Small intestine (tissue), 16 donors: ENCODE measurements at places on chromosomes 1 and 21.

DNA sequence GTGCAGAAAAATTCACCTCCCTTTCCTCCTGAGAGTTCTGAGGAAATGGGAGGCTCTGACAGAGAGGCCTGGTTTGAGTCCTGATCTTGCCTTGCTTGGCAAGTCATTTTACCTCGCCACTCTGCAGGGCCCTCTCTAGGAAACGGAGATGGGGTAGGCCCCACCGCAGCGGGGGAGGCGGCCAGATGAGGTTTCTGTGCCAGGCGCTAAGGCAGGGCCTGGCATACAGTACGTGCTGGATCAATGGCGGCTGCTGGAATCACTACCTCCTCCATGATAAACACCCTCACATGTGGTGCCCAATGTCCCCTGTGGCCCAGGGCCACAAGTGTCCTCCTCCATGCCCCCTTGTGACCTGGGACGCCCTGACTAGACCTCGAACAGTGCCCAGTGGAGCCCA, 499 bp upstream of the PLEKHG5 start:
- no peak for DNase-seq

DNA sequence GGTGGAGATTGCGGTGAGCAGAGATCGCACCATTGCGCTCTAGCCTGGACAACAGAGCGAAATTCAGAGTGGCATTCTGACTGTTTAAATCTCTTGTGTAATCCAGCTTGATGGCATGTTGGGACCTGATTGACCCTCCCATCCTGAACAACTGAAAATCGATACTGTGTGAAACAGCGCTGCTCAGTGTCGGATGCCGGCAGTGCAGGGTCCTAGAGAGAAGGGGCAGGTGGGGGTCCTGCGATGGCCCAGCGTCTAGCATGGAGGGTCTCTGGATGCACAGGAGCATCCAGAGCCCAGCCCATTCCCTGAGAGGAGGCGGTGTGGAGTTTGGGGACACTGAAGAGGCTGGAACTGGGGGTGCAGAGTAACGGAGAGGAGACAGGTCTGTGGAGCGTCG, 15.8 kb downstream of the AGT start:
- no peak for DNase-seq

DNA sequence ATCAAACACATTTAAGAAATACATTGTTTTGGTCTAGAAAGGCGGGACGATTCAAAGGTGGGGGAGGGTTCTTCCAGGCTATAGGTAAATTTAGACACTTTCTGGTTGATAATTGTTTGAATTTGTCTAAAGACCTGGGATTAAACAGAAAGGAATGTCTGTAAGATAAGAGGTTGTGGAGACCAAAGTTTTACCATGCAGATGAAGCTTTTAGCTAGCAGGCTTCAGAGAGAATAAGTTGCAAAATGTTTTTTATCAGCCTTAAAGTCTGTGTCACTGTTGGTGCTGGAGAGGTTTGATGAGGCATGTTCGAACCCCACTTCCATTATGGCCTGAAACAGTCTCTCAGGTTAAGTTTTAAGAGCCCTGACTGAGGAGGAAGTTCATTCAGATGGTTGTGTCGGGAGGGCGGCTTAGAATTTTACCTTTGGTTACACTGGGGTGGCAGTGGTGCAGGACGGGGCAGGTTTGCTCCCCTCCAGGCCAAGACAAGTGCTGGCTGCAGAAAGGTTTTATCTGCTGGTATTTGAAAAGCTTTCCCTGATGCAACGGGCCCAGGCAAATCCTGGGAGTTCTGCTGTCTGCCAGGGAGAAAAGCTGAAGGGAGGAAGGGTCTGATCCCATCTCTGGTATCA, 16.0 kb upstream of the SLC2A5 start:
- DNase-seq = no peak

DNA sequence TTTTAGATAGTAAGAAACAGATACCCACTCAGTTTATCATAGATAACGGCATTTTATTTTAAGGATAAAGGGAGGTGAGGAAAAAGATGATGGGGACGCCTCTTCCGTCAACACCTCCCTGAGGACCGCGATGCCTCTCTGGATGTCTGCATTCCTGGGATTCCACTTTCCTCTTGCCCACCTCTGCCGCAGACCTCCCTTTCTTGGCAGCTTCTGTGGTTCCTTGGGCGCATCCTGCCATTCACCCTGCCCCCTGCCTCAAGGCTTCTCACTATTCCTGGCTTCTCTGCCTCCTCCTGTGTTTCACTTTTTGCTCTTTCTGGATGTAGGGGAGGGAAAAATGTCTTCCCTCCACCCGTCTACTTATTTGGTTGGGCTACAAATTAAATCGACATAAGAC, 19.9 kb downstream of the HUNK start:
- DNase-seq = no peak

DNA sequence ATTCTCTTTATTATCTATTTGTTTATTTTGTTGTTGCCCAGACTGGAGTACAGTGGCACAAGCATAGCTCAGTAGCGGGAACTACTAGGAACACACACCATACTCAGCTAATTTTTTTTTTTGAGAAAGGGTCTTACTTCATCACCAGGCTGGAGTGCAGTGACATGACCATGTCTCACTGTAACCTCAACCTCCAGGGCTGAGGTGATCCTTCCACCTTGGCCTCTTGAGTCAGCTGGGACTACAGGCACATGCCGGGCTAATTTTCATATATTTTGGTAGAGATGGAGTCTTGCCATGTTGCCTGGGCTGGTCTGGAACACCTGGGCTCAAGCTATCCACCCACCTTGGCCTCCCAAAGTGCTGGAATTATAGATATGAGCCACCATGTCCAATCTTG, 5.3 kb upstream of the TXNIP start:
- no peak for DNase-seq

DNA sequence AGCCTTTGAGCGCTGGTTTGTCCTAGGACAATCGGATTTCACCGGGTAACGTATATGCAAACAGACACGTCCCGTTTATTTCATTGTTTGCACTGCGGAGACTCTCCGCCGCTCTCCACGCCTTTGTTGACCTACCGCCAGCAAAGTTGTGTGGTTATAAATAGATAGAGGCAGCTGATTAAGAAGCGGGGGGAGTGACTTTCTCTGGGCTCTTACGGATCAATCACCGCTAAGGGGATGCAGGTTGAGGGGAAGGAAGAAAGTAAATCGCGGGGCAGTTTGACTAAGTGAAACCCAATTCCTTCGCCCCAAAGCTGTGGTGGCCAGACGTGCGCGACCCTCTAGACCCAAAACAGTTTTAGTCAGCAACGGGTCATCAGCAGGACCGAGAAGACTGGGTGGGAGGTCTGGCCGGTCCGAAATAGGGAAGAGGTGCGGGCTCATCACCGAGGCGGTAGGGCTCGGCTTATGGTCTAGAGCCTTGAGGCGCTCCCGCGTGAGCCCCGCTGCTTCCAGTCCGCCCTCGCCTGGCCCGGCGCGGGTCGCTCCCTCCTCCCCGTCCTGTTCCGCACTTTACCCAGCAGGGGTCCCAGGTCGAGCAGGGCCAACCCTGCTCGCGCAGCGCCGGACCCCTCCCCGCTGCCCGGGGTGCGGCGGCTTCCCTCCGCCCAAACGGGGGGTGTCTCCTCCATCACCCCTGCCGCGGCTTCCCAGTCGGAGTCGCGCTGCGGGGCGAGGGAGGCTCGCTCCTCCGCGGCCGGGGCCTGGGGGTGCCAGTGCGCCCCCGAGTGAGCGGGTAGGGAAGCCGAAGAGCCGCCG, 120.8 kb upstream of the RRP15 start:
- DNase-seq = peak; percentile 55

GRCh38 chr1:167638064-167638463, 8.0 kb downstream of the RCSD1 start:
- no peak for DNase-seq

- no peak for DNase-seq
These were observed 152.6 kb downstream of the RERE start for GRCh38 chr1:8664887-8665286.

DNA sequence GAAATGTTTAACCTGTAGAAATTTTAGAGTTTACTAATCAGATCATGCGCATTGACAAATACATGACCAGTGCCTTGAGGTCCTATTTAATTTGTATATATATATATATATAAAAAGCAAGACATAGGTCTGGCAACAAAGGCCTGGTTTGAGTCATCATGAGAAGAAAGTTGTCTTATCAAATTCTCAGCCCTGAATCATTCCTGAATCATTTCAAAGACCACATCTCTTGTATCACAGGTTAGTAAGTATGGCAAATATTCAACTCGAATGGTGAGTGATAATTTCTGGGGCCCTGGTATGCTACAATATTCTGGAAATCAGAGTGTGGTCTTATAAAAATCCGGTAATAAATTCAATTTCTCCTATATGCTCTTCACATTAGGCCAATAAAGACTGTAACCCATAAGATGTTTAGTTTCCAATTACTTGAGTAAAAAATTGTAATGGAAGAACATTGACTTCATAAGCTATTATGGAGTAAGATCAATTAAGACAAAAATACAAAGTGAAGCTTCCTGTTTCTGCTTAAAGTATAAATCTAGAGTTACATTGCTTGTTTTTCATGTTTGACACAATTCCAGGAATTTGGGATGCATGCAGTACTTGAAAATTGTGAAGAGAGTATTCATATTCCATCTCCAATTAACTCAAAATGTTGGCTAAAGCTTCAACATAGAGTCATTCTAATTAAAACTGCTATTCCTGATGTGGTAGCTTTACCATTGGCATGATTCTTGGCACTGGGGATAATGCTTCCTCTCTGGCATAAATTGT, 309.4 kb downstream of the BRINP3 start:
- DNase-seq = no peak

DNA sequence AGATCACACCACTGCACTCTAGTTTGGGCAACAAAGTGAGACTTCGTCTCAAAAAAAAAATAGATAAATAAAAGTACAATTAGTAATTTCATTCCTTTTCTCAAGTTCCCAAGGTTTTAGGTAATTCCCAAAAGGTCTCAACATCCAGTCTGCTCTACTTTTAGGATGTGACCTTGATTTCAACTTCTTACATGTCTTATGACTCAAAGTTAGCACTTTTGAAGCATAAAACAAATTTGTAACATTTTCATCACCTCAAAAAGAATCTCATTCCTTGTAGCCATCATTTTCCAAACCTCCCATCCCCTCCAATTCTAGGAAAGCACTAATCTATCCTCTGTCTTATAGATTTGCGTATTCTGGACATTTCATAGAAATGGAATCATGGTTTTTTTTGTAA, 32.2 kb downstream of the SNX27 start:
- no peak for DNase-seq

DNA sequence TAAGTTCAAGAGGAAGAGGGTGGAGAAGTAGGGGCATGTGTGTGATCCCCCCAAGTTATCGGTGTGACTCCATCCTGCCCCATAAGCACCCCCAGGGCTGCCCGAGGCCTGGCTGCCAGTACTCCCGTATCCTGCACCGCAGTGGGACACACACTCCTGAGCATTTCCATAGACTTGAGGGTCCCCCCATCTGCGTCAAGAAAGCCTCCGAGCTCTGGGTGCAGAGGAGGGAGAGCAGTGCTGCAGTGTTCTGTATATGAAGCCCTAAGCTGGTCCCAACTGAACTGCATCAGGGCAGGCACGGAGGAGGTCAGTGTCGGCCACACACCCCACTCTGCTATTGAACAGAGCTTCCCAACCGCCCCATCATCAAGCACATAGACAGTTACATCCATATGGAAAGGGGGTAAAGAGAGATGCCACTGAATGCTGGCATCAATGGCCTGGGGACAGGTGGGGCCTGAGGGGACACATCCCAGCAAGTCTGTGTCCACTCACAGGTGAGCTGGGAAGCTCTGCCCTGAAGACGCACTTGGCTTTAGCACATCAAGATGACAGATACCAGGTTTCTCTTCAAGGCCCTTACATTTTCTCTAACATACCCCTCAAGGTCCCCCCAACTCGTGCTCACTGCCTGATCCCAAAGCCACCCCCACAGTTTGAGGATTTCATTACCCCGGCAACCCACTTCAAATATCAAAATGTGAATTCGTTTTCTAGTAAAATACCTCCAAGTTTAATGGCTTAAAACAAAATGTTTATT, 64.3 kb downstream of the EVA1C start:
- no peak for DNase-seq

DNA sequence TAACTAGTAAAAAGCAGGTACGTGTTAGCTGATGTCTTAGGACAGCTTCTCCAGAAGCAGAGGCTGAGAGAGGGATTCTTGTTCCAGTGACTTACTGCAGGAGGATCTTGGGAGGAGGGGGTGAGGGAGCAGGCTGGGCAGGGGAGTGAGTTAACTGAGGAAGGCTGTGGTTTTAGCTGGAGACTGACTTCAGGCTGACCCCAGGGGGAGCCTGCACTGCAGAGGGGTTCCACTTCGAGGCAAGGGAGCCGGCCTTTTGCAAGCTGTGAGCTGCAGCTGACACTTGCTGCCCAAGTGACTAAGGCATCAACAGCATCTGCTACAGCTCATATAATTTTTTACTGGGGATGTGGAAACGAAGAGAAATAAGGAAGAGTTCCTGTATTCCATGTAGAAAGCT, 50.4 kb upstream of the SOD1 start:
- DNase-seq = no peak

DNA sequence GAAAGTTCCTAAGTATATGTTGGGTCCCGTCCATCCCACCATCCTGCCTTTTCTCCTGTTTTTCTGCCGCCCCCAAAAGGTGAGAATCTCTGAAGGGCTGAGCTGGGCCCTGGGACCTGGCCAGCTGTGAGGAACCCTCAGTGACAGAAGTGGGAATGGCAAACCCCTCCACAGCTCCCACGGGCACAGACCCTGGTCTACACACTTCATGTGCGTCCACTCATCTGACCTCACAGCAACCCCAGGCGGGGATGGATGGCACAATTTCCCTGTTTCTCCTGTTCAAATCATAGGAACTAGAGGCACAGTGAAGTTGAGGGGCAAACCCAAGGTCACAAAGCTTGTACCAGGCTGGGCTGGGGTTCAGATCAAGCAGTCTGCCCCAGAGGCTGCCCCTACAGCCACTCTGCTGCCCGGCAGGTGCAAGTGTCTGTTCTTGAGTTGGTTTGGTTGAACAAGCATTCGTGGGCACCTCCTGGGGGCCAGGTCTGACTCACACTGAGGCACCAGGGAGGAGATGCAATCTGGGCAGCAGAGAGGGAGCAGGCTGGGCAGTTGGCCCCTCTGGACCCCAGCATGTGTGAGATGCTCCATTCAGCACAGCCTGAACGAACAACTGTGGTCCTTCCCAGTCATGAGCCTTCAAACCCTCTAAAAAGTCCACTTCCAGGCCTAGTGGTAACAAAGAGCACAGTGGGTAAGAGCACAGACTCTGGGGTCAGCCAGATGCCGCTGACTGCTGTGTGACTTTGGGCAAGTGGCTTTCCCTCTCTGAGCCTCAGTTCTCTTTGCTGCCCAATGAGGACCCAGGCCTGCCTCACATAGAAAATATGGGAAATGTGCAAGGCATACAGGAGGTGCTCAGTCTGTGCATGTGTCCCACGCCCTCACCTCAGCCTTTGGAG, 4.0 kb downstream of the EDN2 start:
- DNase-seq = no peak

- DNase-seq = no peak
These were observed 18.1 kb upstream of the SNX27 start for GRCh38 chr1:151593730-151594129.

DNA sequence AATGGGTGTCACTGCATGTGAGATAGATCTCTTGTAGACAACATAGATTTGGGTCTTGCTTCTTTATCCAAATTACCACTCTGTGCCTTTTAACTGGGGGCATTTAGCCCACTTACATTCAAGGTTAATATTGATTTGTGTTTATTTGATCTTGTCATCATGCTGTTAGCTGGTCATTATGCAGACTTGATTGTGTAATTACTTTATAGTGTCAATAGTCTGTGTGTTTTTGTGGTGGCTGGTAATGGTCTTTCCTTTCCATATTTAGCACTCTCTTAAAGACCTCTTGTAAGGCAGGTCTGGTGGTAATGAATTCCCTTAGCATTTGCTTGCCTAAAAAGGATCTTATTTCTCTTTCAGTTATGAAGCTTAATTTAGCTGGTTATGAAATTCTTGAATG, 29.6 kb downstream of the ZNF691 start:
- no peak for DNase-seq

- DNase-seq = peak; percentile 20
These were observed 116.1 kb downstream of the SPATA17 start for GRCh38 chr1:217747156-217747769.
